Forelimb muscle (tissue), 1 donor: ENCODE measurements at places on chromosomes 3 and 15. TPM values are rescaled to one million over a fixed set of nuclear protein-coding genes. Genes with fewer than 3 reads are reported as not detected.

- DNase-seq, result no peak
These were observed 129.2 kb upstream of the CBLB start for GRCh38 chr3:105997800-105998526.

DNA sequence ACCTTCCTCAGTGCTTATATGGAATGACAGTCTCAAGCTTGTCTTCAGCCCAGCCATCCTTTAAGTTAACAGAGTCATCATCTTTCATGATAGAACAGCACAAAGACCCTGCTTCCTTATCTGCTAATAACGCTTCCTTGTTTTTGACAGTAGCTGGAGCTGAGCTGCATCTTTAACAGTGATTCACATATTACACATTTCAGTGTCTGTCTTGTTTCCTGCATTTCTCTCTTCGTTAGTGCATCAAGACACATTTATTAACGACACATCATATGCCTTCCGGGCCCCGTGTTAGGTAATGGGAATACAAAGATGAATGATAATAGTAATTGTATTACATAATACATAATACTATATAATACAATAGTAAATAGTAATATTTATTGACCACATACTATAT lies 30.2 kb upstream of the GREM1 start:
- no peak for DNase-seq

Gene CELF6
- polyA plus RNA-seq, result 1.7 TPM

Gene HIGD1A
- 71.7 TPM for polyA plus RNA-seq

DNA sequence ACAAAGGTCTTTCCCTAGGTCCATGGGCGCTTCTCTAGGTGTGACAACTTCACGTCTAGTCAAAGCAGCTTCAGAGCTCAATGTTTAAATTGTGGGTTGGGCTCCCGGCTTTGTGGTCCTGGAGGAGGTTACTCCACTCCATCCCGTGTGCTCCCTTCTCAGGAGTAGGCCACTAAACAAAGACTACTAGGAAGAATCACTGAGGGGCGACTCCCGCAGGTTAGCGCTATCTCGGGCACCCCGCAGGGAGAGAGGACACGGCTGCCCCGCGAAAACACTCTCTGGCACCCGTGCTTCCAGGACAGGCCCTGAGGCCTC lies 500 bp downstream of the PARP6 start:
- DNase-seq, result no peak
